ENCODE measurements at places on chromosomes 3 and 15. TPM values are rescaled to one million over a fixed set of nuclear protein-coding genes. Genes with fewer than 3 reads are reported as not detected.
A peak's percentile ranks its signal among the peaks of the same experiment; 100 is the strongest.

Gene SPESP1
- 1.8 TPM for total RNA-seq

Gene CPLX3
- not detected for total RNA-seq

Gene GATA2
- total RNA-seq: 10.5 TPM

GRCh38 chr3:39315420-39315819 is 14.1 kb upstream of the CCR8 start:
- H3K27ac ChIP-seq: no peak overlapping the region
- H3K36me3 ChIP-seq: no peaks in the 10 kb centered on the region

Gene DNAH12
- total RNA-seq: 0.30 TPM

DNA sequence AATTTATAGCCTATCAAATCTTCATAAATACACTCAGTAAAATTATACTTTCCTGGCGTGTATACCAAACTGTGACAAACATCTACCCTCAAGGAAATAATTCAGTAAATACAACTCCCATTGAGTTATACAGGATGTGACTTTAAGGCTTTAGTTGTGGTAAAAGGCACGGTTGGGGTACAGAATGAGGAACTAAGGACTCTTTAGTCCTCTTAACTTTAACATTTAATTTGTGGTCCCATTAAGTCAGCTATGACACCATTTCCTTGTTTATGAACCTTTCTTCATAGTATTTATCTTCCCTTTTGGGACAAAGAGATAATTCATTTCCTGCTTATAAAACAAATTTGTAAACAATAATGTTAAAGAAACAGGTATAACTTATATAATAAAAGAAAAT is 30.2 kb downstream of the IFT80 start:
- H3K27ac ChIP-seq: no peak overlapping the region
- H3K4me1 ChIP-seq: no peaks in the 10 kb centered on the region
- DNase-seq: no peak
- H3K4me3 ChIP-seq: no peak overlapping the region
- peaks cover 41% of the 10 kb centered on the region for H3K36me3 ChIP-seq

Gene COL8A1
- total RNA-seq: 144 TPM

Gene IL5RA
- not detected for total RNA-seq

Gene SSUH2
- total RNA-seq: 0.42 TPM

Gene CSTA
- total RNA-seq: 2.7 TPM

GRCh38 chr15:86624261-86625036 is 544.8 kb downstream of the AGBL1 start:
- peaks cover 6% of the 10 kb centered on the region for H3K4me1 ChIP-seq
- H3K27ac ChIP-seq: no peak overlapping the region
- no peaks in the 10 kb centered on the region for H3K27me3 ChIP-seq
- no peak for DNase-seq

Gene CTNNB1
- 542 TPM for total RNA-seq

DNA sequence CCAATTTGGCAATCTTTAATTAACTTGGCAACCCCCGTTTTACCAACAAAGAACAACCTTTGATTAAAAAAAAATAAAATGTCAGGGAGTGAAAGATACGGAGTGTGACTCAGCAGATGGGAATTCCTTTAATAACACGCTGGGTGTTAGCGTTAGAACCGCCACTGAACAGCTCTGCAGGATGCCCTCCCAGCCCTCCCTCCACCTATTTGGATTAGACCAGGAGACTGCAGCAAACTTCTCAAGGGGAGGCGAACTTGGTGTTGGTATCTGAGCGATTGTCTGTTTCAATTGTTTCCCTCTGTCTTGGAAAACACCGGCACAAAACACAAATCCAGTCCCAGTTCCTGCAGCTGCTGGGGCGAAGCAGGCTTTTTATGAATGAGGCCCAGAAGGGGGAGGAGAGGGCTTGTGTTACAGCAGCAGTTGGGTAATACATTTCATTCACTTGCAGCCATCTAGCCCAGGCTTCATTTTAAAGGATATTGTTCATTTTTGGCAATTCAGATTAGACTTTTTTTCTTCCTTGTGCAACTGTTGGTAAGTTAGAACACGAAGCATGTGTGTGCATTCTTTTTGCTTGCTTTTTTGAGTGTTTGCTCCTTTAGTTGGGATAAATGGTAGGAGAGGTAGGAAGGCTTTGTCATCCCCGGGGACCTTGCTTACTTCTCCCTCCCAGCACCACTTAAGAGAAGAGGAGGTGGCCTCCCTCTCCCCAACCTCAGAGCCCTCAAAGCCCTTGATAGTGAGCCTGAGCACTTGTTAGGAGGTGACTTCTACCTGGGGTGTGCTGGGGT is 152.3 kb downstream of the IGF1R start:
- H3K36me3 ChIP-seq: no peaks in the 10 kb centered on the region
- H3K4me1 ChIP-seq: peaks cover 2% of the 10 kb centered on the region
- H3K27ac ChIP-seq: no peak overlapping the region

GRCh38 chr3:144770281-144770680 is 798.7 kb downstream of the DIPK2A start:
- H3K4me1 ChIP-seq: no peaks in the 10 kb centered on the region
- no peak overlapping the region for H3K27ac ChIP-seq
- H3K36me3 ChIP-seq: no peaks in the 10 kb centered on the region
- H3K27me3 ChIP-seq: no peaks in the 10 kb centered on the region
- no peak for DNase-seq

- no peaks in the 10 kb centered on the region for H3K27me3 ChIP-seq
- no peak for DNase-seq
- H3K4me1 ChIP-seq: no peaks in the 10 kb centered on the region
- H3K27ac ChIP-seq: no peak overlapping the region
Measured at GRCh38 chr3:74693696-74694393, 79.4 kb upstream of the CNTN3 start.

DNA sequence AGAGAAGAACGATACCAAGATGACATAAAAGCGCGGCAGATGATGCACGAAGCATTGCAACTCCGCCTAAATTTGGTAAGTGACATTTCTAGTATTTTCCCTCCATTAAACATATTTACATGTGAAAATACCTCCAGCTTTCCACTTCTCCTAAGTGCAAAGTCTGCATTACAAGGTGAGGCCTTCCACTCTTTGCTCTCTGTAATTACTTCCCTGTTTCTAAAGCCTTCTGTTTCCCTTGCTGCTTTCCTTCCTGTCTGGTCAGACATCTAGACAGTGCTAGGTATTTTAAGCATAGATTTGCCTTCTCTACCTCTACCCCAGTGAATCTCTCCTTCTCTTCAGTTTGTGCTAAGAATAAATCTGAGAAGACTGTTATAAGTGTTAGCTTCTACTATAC is 1.9 kb downstream of the P2RY12 start:
- H3K27me3 ChIP-seq: no peaks in the 10 kb centered on the region
- no peaks in the 10 kb centered on the region for H3K4me1 ChIP-seq
- no peaks in the 10 kb centered on the region for H3K36me3 ChIP-seq
- H3K4me3 ChIP-seq: peak overlapping the region; percentile 44
- H3K27ac ChIP-seq: no peak overlapping the region
- DNase-seq: no peak

- no peak for DNase-seq
- no peaks in the 10 kb centered on the region for H3K4me1 ChIP-seq
- peak overlapping the region; percentile 84 for H3K27ac ChIP-seq
- no peaks in the 10 kb centered on the region for H3K27me3 ChIP-seq
- no peaks in the 10 kb centered on the region for H3K36me3 ChIP-seq
- peak overlapping the region; percentile 83 for H3K4me3 ChIP-seq
Measured at GRCh38 chr3:196969134-196969659, 564 bp upstream of the PIGZ start.

DNA sequence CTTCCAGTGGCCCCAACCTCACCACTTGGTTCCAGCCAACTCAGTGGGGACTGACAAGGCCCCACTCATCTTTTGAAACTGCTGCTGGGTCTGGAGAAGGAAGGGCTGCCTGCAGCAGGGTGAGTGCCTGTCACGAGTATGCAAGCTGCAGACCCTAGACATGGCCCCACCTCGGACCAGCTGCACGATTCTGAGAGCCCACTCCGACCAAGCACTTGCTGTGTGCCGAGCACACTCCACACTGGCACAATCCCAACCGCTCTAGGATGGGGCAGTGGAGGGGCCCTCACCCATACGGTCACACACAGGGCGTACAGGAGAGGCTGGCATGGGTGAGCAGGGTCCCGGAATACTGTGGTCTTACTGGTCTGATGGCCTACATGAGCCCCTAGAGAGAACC is 8.0 kb upstream of the PLXND1 start:
- H3K4me1 ChIP-seq: peaks cover 81% of the 10 kb centered on the region
- no peaks in the 10 kb centered on the region for H3K36me3 ChIP-seq
- peak overlapping the region; percentile 73 for H3K27ac ChIP-seq
- no peaks in the 10 kb centered on the region for H3K27me3 ChIP-seq
- no peak for DNase-seq
- no peak overlapping the region for H3K4me3 ChIP-seq

Gene SCN11A
- total RNA-seq: 0.30 TPM

GRCh38 chr3:15521573-15521965 is at the start of gene COLQ:
TSS of gene COLQ (minus strand) at chr3:15521706. CDS start at chr3:15521625, 81 bp downstream.
- no peak for DNase-seq
- H3K27me3 ChIP-seq: no peaks in the 10 kb centered on the region
- no peak within 1 kb of the TSS for H3K27ac ChIP-seq
- no peak within 1 kb of the TSS for H3K4me3 ChIP-seq
- H3K36me3 ChIP-seq: no peaks in the 10 kb centered on the region

DNA sequence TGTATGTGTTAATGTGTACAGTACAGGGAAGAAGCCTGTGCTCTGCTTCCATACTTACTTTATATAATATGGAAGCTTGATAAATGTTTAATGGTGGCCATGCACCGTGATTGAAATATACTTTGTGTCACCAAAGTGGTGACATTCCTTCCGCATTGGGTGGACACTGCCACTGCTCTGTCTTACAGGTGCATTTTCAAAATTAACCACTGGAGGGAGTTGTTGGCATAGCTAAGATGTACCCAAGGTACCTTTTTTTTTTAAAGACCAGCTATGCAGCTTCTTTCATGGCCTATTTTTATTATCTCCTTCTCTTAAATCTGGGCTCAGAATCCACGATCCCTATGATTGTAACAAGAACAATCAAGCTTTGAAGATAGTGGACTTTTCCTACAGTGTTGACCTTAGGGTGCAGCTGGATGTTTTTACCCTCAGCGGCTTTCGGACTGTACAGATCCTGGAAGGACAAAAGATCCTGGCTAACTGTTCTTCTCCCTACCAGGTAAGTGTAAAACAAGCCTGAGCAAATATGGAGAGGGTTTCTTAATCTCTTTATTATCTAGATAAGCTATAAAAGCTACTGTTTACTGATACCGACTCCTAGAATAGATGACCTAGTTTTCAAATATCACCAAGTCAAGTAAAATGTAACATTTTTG is 21.6 kb upstream of the PAK6 start:
- H3K36me3 ChIP-seq: no peaks in the 10 kb centered on the region
- no peak overlapping the region for H3K27ac ChIP-seq
- H3K4me3 ChIP-seq: no peak overlapping the region

Gene GOLGA8Q
- total RNA-seq: 7.4 TPM

Gene TTLL13
- total RNA-seq: not detected

- H3K4me3 ChIP-seq: no peak overlapping the region
- peak overlapping the region; percentile 88 for H3K27ac ChIP-seq
- peaks cover 85% of the 10 kb centered on the region for H3K4me1 ChIP-seq
- peaks cover 7% of the 10 kb centered on the region for H3K36me3 ChIP-seq
- H3K27me3 ChIP-seq: no peaks in the 10 kb centered on the region
Measured at GRCh38 chr15:101068961-101069653, 149.9 kb downstream of the LRRK1 start.

DNA sequence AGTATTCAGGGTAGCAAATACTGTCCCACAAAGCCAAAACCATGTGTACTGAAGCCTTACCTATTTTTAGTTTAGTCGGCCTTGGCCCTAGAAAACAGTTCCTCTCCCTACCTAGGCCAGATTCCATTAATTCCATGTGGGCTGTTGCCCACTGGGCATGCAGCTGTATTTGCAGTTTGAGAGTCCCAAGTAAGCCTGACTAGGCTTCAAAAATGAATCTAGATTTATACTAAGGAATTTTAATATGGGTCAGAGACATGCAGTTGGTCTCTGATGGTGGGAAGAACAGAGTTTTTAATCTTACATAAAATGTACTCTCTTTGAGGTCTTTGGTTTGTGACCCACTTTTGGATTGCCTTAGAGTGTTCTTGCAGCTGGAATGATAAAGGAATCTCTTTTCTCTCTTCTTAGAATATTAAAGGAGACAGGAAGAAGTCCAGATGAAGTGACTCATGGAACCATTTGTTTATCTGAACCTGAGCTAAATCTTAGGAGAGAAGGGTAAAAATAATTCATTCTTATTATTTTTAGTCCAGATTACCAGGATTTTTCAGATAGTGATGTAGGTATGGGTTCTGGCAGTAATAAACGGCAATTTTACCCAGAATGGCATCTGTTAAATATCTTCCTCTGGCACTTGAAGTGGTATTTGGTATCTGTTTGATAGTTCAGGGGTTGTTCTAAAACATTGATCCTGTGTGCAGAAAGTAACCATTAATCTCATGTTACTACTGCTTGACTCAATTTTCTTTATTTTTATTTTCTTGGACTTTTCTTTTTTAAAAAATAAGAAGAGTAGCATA is 33.8 kb downstream of the GLCE start:
- no peak for DNase-seq
- peaks cover 26% of the 10 kb centered on the region for H3K4me1 ChIP-seq
- H3K27ac ChIP-seq: no peak overlapping the region
- H3K36me3 ChIP-seq: no peaks in the 10 kb centered on the region
- H3K27me3 ChIP-seq: no peaks in the 10 kb centered on the region

DNA sequence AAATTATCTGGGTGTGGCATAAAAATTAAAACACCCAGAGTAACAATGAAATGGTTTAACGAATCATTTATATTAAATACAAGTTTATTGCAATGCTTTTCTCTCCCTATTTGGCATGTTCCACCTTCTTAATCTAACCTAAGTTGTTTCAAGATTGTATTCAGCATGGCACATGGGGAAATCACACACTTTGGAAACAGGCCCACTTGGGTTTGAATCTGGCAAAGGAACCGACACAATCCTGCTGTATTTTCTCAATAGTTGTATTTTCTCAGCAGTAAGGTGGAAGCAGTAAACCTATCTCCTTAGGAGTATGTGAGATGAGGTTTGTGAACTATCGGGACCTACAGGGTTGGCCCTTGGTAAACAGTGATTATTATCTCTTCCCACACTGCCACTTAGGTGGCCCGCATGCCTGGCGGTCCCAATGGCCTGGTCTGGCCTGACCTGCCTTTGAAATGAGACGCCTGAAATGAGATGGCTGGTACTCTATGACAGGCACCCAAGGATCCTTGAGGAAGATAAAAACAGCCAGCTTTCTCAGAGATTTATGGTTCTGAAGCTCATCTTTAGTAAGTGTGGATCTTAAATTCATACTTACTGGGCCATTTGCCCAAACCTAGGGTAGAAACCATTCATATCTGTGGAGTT is 45.3 kb upstream of the VILL start:
- H3K4me3 ChIP-seq: no peak overlapping the region
- H3K27ac ChIP-seq: no peak overlapping the region
- H3K27me3 ChIP-seq: no peaks in the 10 kb centered on the region

GRCh38 chr3:157592769-157593168 is 89.6 kb upstream of the VEPH1 start:
- H3K27me3 ChIP-seq: no peaks in the 10 kb centered on the region
- peaks cover 36% of the 10 kb centered on the region for H3K4me1 ChIP-seq
- no peak for DNase-seq
- H3K4me3 ChIP-seq: no peak overlapping the region
- H3K27ac ChIP-seq: no peak overlapping the region

All from tibial nerve (tissue), 4 donors.